Smooth muscle cell of the brain vasculature (primary cell): ENCODE measurements at places on chromosomes 16 and 17.

DNA sequence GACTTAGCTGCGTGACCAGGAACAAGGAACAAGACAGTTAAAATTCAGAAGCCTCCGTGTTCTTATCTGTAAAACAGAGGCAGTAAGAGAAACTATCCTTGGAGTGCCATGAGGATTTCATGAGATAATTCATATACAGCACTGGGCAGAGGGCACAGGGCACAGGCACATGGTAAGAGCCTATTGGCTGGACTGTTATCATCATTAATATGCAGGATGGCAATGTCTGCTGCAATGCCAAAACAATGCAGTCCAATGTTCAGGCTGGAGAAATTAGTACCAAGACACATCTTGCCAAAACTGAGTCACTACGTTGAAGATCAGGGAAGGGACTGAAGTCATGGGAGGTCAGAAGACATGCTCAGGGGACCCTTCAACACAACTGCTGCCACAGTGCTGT lies 13.6 kb downstream of the CDRT4 start:
- no peak for DNase-seq

DNA sequence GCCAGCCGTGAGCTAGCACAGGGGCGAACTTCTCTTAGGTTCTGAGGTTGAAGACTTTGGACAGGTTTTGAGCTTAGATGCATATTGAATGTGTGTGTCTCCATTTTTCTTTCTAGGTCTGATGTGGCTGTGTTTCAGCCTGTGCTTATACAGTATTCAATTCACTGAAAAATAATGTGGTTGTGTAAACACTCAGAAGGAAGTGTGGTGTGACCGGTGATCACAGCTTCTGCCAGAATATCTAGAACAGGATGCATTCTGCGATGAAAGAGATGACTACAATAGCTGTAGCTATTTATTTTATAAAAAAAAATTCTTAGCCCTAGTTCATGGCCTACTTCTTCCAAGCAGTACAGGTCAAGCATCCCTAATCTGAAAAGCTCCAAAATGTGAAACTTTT lies 64.4 kb downstream of the MAP2K6 start:
- DNase-seq: no peak

GRCh38 chr16:86581458-86581857 lies 3.1 kb downstream of the FOXL1 start:
- no peak for DNase-seq

DNA sequence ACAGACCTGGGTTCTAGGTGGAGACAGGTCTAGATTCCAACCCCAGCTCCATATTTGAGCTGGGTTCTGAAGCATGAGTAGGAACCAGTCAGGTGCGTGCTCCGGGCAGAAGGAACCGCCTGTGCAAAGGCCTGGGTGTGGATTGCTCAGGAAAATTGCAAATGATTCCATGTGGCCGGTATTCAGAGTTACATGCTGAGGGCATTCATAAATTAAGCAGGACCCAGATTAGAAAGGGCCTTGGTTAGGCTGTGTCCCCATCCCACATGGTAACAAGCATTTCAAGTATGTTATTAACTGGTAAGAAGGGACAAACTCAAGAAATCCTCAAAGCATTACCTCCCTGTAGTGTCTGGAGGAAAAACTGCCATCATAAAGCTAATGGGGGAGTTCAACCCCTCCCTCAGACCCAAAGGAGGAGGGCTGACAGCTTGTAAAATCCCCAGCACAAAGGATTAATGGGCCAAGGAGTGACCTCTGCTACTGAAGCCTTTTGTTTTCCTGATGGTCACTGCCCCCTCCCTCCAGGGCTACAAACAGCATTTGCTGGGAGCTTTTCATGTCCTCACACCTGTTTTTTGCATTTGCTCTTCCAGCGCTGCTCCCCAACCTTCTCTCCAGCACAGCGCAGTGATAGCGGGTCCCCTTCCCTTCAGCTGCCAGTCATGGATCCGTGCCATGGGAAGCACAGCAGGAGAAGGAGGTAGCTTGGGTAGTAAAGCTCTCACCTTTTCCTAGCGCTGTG lies 218.0 kb downstream of the C16orf95 start:
- no peak for DNase-seq

DNA sequence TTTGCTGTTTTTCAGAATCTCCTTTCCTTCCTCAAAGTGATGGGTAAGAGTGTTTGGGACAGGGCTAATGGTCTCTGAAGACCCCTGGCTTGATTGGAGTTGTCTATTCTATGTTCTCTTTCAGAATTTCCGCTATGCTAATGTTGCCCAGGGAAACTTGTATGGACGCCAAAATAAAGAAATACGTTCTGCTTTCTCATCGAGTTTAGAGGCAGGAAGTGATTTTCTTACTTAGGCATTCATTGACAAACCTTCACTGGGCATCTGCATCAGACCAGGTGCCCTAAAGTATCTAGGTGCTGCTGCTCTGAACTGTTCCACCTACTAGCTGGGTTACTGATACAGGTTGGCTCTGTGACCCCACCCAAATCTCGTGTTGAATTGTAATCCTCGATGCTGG lies 787.9 kb upstream of the EEF2KMT start:
- no peak for DNase-seq

DNA sequence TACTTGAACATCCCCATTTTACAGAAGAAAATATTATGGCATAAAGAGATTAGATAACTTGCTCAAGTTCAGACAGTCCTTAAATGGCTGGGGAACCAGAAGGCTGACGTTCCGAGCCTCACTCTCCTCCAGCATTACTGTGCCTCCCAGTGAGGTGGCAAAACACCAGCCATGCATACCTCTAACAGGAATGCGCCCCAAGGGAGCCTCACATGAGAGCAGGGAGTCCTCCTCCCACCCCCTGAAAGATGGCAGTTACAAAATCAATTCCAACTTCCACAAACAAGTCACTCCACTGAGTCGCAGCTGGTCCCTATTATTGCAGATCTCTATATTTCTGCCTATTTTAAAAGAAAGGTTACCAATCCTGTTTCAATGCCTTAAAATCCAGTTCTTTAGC lies 55.5 kb downstream of the ANKFY1 start:
- no peak for DNase-seq

GRCh38 chr17:21164216-21164615 lies 37.5 kb downstream of the DHRS7B start:
- no peak for DNase-seq

- no peak for DNase-seq
These were observed 32.9 kb upstream of the FBXO47 start for GRCh38 chr17:39000021-39000601.

GRCh38 chr17:9226794-9227135 lies 205.5 kb downstream of the NTN1 start:
- no peak for DNase-seq

GRCh38 chr17:1203111-1203966 lies 23.6 kb upstream of the ABR start:
- no peak for DNase-seq

GRCh38 chr16:5900046-5900445 lies 802.5 kb upstream of the EEF2KMT start:
- no peak for DNase-seq

DNA sequence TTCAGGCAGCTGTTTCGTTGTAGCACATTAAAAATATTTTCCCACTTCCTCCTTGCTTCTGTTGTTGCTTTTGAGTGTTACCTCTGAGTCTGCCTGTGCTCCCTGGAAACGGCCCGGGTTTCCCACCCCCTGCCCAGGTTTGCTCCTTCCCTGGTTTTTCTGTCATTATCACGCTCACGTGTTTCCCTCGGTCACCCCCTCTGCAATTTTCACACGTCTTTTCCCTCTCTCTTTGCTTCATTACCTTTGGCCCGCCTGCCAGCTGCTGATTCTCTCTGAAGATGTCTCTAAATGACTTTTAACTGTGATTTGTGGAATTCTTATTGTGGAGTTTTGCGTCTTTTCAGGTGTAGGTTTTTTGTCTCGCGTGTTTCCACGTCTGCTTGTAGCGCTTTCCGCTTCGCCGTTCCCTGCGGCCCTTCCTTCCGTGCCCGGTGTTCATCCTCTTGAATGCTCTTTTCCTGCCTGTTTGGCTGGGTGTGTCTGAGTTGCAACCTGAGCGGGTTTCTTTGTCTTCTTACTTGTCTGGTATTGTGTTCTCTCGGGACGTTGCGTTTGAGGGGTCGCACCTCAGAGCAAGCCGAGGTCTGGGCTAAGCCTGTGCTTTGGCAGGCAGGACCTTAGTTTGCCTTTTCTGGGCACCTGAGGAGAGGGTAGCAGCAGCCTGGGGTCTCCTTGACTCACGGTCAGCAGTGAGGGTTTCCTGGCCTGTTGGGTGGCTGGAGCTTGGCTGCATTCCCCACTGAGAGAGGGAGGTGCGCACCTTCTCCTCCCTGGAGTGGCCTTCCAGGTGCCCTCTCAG lies 96.3 kb upstream of the ZNF750 start:
- DNase-seq: no peak

DNA sequence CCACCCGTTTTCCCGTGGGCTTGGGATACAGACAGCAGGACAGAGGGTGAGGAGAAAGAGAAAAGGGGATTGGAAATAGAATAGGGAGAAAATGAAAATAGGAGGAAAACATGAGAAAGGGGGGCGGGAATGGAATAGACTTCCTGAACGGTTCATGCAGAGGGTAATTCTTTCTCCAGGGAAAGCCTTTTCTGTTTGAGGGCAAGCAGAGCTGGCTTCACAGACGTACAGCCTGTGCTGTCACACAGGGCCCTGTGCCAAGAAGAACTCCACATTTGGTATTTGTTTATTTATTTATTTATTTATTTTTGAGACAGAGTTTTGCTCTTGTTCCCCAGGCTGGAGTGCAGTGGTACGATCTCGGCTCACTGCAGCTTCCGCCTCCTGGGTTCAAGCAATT lies 12.0 kb downstream of the MILR1 start:
- DNase-seq: no peak

GRCh38 chr16:74736531-74737157 lies 36.0 kb upstream of the MLKL start:
- DNase-seq: no peak

- DNase-seq: no peak
These were observed 195.2 kb downstream of the RGS9 start for GRCh38 chr17:65332375-65332774.

GRCh38 chr16:65200857-65201256 lies 79.0 kb upstream of the CDH11 start:
- DNase-seq: no peak

DNA sequence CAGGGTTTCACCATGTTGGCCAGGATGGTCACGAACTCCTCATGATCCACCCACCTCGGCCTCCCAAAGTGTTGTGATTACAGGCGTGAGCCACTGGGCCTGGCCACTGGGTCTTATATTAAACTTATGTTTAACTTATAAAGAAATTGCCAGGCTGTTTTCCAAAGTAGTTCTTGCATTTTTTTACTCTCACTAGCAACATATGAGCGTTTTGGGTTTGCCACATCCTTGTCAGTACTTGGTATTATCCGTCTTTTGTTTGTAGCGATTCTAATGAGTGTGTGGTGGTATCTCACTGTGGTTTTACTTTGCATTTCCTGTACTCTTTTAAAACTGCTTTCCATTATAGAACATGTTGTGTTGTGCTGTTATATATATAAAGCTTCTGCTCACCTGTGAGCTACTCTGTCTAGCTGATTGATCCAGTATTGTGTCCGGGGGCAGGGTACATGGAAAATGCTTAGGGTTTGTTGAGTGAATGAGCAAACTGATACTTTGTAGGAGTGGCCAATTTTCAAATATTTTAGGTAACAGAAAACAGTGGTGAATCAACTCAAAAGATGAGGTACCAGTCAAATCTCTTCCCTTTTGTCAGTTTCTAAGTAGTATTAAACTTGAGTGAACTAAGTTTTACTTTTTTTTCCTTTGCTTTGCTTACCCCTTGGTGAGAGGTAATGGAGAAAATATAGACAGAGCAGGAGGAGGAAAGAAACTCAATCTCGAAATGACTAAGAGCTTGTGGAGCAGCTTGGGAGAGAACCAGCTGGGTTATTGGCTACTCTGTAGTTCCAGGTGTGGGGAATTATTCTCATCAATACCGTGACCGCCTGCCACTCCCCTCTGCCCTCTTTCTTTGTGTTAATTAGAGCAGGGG lies 75.8 kb downstream of the PITPNC1 start:
- DNase-seq: no peak

DNA sequence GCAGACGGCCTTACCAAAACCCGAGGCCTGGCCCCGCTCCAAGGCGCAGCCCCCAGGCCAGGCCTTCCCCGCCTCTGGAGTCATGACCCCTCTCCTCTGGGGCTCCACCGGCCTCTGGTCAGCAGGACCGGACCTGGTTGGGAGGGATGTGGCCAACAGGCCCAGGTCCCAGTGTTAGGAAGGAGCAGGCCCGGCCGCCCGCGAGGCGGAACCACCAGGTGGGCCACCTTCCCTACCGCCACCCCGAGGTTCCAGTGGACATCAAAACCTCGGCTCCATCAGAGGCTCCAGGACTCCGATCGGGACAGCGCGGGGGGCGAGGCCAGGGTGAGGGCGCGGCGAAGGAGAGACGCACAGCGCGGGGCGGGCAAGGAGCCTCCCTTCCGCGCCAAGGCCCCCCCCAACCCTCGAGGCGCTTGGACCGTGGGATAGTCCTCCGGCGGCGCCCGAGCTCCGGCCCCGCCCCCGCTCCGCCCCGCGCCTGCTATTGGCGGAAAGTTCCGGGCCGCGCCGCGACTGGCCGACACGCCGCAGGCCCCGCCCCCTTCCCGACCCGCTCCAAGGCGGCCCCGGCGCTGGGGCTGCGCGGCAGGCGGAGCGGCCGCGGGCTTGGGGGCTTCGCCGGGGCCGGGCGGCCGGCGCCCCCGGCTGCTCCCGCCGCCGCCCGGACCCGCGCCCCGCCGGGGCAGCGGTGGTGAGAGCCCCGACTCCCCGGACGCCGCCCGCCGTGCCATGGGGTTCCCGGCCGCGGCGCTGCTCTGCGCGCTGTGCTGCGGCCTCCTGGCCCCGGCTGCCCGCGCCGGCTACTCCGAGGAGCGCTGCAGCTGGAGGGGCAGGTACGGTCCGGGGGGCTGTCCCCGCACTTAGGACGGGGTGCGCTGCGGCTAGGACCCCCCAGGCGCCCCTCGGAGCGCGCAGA lies at the start of gene METRN:
Gene METRN (plus strand): TSS at position 561 of the 919 bp plus-strand sequence. CDS start 172 bp downstream, at position 733.
- no peak for DNase-seq

DNA sequence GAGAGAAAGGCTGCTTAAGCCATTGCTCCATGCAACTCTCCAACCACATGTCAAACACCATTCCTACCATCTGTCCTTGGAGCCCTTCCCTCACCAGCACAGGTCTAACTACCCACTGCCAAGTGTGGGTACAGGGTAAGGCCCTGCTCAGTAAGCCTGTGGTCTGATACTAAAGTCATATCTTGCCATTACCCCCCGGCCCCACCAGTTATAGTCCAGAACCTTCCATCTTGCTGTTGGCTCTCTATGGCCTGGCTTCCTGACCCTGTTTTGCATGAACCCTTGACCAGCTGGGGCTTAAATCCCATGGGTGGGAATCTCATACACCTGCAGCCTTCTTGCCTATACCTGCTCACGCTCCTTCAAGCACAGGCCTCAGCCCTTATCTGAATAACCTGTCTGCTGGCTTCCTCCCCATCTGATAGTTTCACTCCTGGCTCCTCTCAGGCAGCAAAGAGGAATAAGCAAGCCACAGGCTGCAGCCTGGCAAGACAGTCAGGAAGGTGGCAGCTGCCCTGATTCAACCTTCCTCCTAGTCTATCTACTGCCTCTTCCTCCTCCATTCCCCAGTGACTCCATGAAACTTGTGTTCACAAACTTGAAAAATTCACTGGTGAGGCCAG lies 64.1 kb downstream of the ZFHX3 start:
- DNase-seq: no peak

- DNase-seq: no peak
These were observed 51.8 kb downstream of the CA10 start for GRCh38 chr17:52106638-52107261.

GRCh38 chr16:19601083-19601976 lies 45.8 kb downstream of the VPS35L start:
- DNase-seq: no peak
